Stimulated activated CD8-positive, alpha-beta memory T cell treated with anti-CD3 and anti-CD28 coated beads, Interleukin-15, amount 100 ng/mL, for 24 hours (primary cell): ENCODE measurements at places on chromosomes 3 and 15.

- DNase-seq, result no peak
Measured at GRCh38 chr3:60076331-60076730, 1026.5 kb upstream of the CFAP20DC start.

DNA sequence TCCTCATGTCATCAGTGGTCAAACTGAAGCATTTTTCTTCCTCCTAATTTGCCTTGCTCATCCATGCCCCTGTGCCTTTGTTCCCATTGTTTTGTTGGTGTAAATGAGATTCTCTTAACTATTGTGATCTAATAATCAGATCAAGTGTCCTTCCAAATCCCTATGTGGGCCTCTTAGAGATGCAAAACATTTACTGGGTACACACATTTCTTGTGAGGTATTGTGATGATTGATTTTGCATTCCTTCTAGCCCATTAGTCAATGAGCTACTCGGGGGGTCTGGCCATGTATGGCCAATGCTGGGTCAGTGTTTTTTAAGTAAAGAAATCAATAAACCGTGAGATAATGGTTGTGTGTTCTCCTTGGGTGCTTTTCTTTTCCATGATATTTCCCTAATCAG lies 580.4 kb downstream of the VGLL3 start:
- DNase-seq, result no peak

GRCh38 chr3:107524841-107525643 lies 2.3 kb downstream of the BBX start:
- DNase-seq, result peak; percentile 2

GRCh38 chr15:59721411-59721810 lies 32.3 kb upstream of the BNIP2 start:
- no peak for DNase-seq

GRCh38 chr3:147423798-147424580 lies 14.8 kb downstream of the ZIC1 start:
- no peak for DNase-seq

DNA sequence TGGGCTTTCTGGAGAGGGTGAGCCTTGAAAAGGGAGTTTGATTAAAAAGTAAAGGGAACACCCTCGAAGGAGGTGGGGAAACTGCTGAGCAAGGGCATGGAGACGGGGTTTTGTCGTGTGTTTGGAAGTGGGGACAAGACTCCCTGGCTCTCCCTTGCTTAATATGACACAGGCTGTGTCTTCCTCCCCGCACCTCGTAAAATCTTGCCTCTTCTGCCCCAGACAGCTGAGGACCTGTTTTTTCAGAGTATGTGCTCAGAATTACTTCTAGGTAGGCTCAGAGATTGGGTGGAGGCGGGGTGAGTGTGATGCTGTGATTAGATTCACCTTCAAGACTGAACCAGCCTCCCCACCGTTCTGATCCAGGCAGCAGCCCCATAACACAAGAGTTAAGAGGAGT lies 244.4 kb upstream of the TLE3 start:
- DNase-seq, result no peak

- DNase-seq, result no peak
Measured at GRCh38 chr3:48409291-48410201, 20.3 kb downstream of the PLXNB1 start.

DNA sequence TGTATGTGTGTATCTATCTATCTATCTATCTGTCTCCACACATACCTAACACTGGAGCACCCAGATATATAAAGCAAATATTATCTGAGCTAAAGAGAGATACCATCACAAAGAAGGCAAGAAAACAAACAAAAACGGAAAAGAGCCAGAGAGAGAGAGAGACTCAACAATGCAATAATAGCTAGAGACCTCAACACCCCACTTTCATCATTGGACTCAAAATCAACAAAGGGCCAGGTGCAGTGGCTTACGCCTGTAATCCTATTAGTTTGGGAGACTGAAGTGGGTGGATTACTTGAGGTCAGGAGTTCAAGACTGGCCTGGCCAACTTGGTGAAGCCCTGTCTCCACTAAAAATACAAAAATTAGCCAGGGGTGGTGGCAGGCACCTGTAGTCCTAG lies 23.4 kb downstream of the NCBP2 start:
- no peak for DNase-seq

GRCh38 chr3:46242120-46242519 lies at the start of gene CCR3:
CCR3 (plus strand) TSS chr3:46242460; CDS start chr3:46265159, 22,699 bp downstream.
- DNase-seq, result no peak

GRCh38 chr3:45441584-45442310 lies 53.4 kb downstream of the LARS2 start:
- no peak for DNase-seq

GRCh38 chr3:178767581-178767980 lies 231.3 kb downstream of the KCNMB2 start:
- DNase-seq, result no peak

DNA sequence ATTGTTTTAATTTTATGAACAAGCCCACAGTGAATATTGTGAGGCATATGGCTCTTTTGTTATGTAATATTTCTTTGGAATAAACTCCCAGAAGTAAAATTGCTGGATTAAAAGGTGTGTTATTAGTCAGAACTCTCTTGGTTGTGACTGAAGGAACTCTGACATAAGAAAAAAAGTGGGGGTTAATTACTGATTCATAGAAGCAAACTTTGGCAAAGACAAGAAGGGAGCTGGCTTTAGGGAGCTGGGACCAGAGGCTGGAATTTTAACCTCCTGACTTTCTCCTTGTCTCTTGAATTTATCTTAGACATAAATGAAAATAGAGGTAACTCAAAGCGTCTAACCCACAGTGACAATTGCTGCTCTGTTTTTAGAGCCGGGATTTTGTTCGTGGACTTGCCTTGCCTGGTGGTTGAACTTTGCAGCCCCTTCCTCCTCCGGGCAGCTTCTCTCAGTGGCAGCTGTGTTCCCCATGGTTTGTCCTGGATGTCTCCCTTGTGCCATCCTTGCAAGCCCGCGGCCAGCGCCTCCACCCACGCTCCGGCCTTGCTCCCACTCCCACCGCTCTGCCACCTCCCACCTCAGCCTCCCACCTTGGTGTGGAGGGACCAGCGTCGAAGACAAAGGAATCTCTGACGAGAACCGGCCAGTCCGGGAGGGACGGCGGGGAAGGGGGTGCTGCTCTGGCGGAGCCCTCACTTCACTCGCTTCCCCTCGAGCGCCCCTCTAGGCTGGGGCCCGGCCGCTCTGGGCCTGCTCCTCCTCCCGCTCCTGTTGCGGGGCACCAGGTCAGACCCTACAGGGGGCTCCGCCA lies 28.0 kb downstream of the ARHGAP31 start:
- DNase-seq, result no peak

DNA sequence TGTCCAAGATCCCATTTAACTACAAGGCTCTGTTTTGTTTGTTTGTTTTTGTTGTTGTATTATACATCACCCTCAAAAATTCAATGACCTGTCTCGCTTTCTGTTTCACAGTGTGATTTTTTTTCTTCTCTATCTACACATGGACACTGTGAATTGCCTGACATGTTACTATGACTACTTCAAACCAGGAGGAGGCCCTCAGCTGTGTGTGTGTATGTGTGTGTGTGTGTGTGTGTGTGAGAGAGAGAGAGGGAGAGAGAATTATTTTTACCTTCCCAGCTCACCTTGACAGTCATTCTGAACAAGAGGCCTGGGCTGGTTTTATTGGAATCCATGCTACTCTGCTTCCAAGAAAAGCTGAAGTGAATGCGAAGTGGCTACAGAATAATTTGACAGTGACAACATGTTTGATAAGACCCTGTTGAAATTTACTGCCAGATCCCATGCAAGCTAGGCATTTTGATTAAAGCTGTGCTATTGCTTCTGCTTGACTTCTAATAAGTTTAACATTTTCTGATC lies 841.4 kb downstream of the NSUN3 start:
- DNase-seq, result no peak

DNA sequence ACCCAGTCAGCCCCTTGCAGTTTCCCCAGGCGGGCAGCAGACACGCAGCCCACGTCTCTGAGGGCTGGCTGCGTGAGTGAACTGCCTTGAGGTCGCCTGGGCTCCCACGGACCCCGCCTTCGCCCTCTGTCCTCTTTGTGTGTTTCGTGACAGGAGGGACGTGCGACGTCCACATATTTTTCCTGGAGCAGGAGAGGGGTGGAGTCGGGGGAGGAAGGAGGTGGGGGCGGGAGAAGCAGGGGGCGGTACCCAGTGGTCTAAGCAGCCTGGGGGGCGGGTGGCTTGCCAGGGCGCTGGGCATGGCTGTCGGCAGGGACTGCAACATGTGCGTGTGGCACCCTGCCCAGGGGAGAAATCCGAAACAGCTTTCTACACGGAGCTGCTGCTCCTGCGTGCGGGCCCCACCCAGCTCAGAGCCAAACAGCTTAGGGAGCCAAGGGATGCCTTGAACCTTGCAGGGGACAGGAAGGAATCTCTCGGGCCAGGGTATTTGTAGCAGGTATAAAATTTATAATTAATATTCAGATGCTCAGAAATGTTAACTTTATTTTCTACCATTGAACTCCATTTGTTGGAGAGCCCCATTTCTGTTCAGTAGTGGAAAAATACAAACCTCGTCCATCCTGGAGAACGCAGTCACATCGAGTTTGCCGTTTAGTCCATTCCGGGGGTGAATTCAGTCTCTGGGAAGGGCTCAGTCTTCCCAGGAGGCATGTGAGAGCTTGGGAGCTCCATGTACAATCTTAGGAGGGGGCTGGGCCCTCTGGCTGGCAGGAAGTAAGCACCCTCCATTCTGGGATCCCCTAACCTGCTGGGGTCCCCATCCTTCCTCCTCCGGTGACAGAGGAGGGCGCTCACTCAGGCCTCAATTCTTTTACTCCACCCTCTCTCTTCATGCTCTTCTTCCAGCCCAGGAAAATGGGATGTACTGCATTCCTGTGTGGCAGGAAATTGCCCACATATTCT lies 79.1 kb upstream of the MEF2A start:
- no peak for DNase-seq

DNA sequence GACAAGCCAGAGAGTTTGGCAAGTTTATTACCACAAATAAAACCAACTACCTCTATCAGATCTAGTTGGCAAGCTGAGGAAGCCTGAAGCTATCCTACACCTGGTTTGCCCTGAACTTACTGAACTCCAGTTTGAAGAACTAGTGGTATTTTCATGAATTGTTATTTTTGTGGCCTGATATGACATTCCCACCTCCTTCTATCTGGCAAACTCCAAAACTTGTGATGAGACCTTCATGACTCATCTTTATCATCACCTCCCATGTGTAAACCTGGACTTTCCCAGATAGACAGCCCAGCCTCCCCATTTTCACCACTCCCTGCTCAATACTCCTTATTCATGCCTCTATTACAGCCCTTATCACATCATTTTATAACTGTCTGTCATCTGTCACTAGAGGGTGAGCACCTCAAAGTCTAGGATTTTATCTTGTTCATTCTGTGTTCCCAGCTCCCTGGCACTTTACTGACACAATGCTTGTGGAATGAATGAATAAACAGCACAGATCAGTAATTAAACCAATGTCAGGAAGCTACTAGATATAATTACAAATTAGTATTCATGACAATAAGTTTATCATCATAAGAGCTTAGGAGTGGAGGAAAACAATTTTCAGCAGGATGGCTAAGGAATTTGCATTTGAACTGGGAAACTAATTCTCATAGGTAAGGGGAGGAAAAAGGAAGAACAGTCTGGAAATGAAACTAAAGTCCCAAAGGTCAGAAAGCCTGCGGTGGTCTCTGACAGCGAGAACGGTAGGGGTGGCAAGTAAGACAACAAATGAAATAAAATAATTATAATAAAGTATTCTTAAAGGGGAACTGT lies 13.2 kb upstream of the TRANK1 start:
- no peak for DNase-seq

DNA sequence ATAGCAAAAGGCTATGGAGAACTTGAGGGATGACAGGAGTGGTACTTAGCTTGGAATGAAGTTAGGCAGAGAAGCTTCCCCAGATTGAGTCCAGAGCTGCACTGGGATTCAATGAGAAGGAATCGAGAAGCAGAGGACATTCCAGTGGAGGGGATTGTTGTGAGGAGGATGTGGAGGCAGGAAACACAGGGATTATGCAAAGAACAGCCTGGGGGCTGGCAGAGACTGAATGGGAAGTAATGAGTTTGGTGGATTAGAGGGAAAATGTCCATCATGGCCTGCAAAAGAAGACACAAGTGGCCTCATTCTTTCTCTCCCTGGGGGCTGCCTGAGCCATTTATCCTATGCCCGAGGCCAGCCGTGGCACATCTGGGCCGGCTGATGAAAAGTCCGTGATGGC lies 20.5 kb upstream of the SCN10A start:
- DNase-seq, result no peak

GRCh38 chr3:136186846-136187245 lies 9.3 kb downstream of the MSL2 start:
- no peak for DNase-seq

GRCh38 chr15:70061696-70062270 lies 35.9 kb downstream of the TLE3 start:
- no peak for DNase-seq

- no peak for DNase-seq
Measured at GRCh38 chr3:46082849-46083248, 55.6 kb upstream of the XCR1 start.

DNA sequence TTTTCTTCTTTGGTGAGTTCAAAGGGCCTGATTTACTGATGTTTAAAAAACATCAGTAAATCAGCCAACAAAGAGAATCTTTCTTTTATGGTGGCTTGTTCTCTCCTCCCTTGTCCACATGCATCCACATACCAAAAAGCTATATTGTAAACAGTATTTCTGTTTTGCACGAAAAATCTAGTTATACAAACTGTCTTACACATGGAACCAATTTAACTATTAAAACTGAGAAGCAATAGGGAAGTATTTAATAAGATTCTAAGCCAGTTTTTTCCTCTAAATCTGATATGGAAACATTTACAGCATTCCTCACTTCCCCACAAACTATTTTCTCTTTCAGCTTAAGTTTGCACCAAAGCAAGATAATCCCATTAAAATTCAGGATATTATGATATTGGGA lies 110.8 kb upstream of the ICE2 start:
- no peak for DNase-seq

DNA sequence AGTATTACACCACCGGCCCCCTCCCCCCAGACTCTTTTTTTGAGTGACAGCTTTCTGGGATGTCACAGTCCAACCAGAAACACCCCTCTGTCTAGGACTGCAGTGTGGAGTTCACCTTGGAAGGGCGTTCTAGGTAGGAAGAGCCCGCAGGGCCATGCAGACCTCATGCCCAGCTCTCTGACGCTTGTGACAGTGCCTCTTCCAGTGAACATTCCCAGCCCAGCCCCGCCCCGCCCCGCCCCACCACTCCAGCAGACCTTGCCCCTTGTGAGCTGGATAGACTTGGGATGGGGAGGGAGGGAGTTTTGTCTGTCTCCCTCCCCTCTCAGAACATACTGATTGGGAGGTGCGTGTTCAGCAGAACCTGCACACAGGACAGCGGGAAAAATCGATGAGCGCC lies 63.6 kb downstream of the AAGAB start:
- DNase-seq, result no peak

DNA sequence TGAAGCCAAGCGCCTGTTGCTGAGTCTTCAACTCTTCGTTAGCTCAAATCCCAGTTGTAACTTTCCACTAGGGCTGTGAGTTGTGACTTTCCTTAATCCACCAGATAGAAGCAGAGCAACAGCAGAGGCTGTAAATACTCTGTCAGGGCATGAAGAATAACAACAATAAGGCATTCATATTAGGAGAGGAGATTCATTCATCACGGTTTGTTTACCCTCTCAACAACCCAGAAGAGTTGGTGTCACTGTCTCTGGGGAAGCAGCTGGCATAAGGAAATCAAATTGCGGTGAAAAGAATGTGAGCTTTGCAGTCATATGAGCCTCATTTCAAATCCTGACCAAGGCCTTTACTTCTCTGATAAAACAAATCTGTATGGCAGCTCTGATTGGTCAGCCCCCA lies 184.8 kb downstream of the SHQ1 start:
- no peak for DNase-seq
